ENCODE measurements at places on chromosomes 6 and 20. TPM values are rescaled to one million over a fixed set of nuclear protein-coding genes. Genes with fewer than 3 reads are reported as not detected.

DNA sequence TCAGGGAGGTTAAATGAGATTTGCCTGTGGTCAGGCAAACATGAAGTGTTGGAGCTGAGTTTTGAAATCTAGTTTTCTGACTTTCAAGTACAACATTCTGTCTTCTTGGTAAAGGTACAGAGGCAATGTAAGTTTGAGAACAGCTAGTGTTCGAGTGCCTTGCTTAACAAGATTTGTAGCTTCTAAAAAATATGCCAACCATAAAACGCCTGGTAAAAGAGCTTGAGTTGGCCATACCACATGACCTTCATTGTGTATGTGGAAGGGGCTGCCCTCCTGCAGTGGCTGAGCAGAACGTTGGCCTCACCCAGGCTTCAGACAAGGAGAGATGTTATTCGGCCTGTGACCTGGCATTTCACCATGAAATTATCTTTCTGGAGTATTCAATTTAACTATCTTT, 86.5 kb downstream of the MAP7 start:
- DNase-seq, result no peak
- no peaks in the 10 kb centered on the region for H3K36me3 ChIP-seq
- no peaks in the 10 kb centered on the region for H3K27me3 ChIP-seq
- no peak overlapping the region for H3K27ac ChIP-seq
- H3K4me3 ChIP-seq, result no peak overlapping the region

- H3K27me3 ChIP-seq, result no peaks in the 10 kb centered on the region
- H3K4me1 ChIP-seq, result no peaks in the 10 kb centered on the region
- no peak overlapping the region for H3K27ac ChIP-seq
- no peaks in the 10 kb centered on the region for H3K36me3 ChIP-seq
- no peak overlapping the region for H3K4me3 ChIP-seq
- DNase-seq, result no peak
Measured at GRCh38 chr6:110828396-110828795, 13.1 kb upstream of the CDK19 start.

- no peaks in the 10 kb centered on the region for H3K4me1 ChIP-seq
- H3K36me3 ChIP-seq, result no peaks in the 10 kb centered on the region
- peak overlapping the region; percentile 76 for H3K27ac ChIP-seq
- no peaks in the 10 kb centered on the region for H3K27me3 ChIP-seq
Measured at GRCh38 chr6:15622045-15622740, 40.6 kb downstream of the DTNBP1 start.

DNA sequence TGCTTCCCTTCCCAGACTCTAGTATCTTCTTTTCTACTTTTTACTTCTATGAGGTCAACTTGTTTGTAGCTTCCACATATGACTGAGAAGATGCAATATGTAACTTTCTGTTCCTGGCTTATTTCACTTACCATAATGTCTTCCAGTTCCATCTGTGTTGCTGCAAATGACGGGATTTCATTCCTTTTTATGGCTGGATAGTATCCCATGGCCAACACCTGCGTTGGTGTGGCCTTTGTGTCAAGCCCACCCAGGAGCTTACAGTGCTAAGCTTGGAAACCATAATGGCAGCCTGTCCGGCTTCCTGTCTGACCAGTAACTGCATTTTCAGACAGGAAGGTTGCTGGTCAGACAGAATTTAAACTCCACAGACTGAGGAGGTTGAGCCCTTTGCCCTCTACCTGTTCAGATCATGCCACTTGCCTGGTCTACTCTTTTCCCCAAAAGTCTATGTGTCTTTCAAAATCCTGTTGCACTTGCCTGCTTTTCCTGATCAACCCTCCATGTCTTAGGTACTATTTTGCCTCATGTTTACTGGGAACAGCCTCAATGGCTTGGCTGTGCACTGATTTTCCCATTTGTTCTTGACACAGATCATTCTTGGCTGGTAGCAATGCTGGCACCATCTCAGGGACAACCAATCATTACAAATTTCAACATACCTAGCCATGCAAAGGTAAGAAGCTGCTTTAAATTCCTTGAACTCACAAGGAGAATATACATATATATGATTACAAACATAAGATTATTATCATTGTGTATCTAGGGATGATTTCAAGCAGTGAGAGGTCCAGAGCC, 114.3 kb upstream of the PLEKHG1 start:
- H3K27ac ChIP-seq, result no peak overlapping the region
- H3K27me3 ChIP-seq, result no peaks in the 10 kb centered on the region

The EFCAB8 gene
- total RNA-seq, result not detected

The CCM2L gene
- 8.1 TPM for total RNA-seq

The PGC gene
- not detected for total RNA-seq

The TBP gene
- total RNA-seq, result 13.3 TPM

DNA sequence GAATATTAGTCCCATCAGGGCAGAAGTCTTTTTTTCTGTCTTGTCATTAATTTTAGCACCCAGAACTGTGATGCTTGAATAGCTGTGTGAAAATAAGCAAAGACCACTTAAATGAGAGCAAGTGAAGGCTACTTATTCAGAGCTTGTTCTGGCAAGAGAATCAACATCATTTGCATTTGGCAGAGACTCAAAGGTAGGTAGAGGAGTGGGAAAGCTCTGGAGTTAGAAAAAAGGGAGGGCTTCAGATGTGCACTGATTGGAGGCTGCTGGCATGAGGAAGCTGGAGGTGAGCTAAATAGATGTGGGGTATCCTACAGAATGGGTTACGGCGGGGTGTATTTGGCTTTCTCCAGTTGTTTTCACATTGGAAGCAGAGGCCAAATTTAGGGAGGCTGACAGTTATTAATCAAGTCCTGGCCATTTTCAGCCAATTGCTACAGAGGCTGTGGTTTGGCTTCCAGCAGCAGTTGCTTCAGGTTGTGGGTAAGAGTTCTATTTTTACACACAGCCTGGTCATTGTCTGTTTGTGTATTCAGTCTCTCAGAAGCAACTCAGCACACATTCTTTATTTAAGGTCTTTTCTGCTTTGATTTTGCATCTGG, 254.3 kb downstream of the BTBD3 start:
- no peaks in the 10 kb centered on the region for H3K4me1 ChIP-seq
- H3K27me3 ChIP-seq, result no peaks in the 10 kb centered on the region
- H3K4me3 ChIP-seq, result no peak overlapping the region
- no peak for DNase-seq
- H3K36me3 ChIP-seq, result no peaks in the 10 kb centered on the region

- H3K4me1 ChIP-seq, result no peaks in the 10 kb centered on the region
- DNase-seq, result no peak
- no peak overlapping the region for H3K27ac ChIP-seq
- no peak overlapping the region for H3K4me3 ChIP-seq
Measured at GRCh38 chr6:112800916-112801315, 453.8 kb downstream of the RFPL4B start.

GRCh38 chr6:64691064-64691463, 1016.0 kb downstream of the EYS start:
- H3K27me3 ChIP-seq, result no peaks in the 10 kb centered on the region
- DNase-seq, result no peak
- H3K27ac ChIP-seq, result no peak overlapping the region
- H3K4me3 ChIP-seq, result no peak overlapping the region
- H3K4me1 ChIP-seq, result no peaks in the 10 kb centered on the region
- H3K36me3 ChIP-seq, result no peaks in the 10 kb centered on the region

GRCh38 chr6:14630016-14630415, 512.4 kb downstream of the CD83 start:
- H3K36me3 ChIP-seq, result no peaks in the 10 kb centered on the region
- no peak overlapping the region for H3K27ac ChIP-seq
- no peaks in the 10 kb centered on the region for H3K4me1 ChIP-seq
- H3K27me3 ChIP-seq, result no peaks in the 10 kb centered on the region
- no peak overlapping the region for H3K4me3 ChIP-seq
- DNase-seq, result no peak

All from right atrium auricular region (tissue), 2 donors.